SHP77 (cell line): ENCODE measurements at places on chromosomes 3 and 15.

GRCh38 chr15:39869254-39869653, 50.8 kb downstream of the GPR176 start:
- DNase-seq: peak; percentile 75

DNA sequence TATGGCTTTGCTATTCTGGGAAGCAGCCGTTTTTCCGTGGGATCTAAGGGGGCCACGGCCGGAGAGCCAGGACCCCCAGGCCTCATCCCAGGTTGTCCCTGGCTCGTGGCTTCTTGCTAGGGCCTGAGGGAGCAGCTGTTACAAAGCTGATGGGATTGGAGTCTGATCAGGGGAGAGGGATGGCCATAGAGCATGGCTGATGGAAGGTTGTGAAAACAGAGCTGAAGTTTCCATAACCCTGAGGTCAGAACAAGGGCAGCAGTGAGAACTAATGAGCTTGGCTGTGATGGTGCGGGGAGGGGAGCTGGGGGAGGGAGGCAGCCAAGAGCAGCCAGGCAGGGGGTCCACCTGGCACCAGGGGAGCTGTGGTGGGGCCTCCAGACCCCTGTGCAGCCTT, 63.0 kb downstream of the LINGO1 start:
- DNase-seq: peak; percentile 30

GRCh38 chr3:129286081-129286480, 7.4 kb downstream of the HMCES start:
- no peak for DNase-seq

DNA sequence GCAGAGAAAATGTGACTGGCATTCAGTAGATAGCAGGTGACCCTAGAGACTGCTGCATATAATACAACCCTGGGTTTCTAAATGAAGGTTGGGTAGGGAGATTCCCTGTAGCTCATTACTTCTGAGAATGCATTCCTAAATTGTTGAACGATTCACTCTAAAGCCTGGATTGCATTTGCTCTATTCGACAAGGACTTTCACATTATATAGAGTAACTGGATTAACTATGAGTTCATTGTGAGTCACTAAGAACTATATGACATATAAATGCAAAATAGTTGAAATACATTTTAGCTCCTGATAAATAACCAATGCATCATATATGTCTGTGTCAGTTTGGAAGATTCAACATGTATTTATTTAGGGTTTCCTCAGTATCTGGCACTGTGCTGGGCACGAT, 294.7 kb upstream of the CCDC54 start:
- DNase-seq: no peak

DNA sequence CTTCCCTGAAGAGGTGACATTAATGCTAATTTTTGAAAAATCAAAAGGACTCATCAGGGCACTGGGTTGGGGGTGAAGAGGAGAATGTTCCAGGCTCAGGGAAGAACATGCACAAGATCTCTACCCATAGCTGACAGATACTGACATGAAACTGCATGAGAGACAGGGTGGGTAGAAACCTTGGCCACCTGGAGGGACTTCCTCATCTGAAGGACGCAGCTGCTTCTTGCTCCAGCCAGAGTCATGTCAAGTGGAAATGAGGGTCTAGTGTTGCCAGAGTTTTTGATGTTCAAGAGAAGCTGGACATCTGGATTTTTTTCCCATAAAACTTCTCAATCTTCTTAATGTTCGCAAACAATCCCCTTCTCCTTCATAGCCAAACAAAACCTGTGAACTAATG, 29.7 kb downstream of the AMOTL2 start:
- DNase-seq: no peak

DNA sequence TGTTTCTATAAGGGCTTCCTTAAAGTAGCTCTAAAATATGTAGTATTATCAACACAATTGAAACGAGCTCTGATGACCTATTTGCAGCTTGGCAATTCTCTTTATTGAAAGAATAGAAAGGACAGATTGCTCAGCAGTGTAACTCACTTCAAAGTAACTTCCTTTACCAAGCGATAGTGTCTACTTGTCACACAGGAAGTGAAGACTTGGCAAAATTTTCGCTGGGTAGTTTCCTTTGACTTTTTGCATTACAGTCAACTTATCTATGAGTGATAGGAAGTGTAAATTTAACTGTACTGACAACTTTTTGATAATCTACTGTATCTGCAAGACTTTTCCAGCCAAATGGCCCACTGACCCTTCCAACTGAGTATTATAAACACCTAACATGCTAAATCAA, 22.8 kb downstream of the SLC9A9 start:
- DNase-seq: no peak

GRCh38 chr15:92652576-92652966, 3.0 kb downstream of the FAM174B start:
- no peak for DNase-seq

- peak; percentile 47 for DNase-seq
These were observed 215.5 kb upstream of the KCNMB2 start for GRCh38 chr3:178320456-178321351.

- no peak for DNase-seq
These were observed 91.7 kb upstream of the PDZRN3 start for GRCh38 chr3:73716418-73716817.

DNA sequence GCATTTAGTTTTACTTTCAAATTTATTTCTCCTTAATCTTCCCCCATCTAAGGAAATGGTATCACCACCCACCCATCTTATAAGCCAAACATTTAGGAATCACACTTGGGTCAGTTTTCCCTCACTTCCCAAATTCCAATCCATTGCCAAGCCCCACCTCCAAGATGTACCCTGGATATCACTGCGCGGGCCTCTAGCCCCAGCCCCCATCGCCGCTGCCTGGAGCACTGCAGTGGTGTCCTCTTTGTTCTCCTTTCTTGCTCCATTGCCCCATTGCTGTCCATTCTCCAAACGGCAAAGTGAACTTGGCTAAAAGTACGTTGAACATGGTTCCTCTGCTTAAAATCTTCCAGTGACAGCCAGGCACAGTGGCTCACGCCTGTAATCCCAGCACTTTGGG, 267.8 kb downstream of the SHOX2 start:
- DNase-seq: no peak

DNA sequence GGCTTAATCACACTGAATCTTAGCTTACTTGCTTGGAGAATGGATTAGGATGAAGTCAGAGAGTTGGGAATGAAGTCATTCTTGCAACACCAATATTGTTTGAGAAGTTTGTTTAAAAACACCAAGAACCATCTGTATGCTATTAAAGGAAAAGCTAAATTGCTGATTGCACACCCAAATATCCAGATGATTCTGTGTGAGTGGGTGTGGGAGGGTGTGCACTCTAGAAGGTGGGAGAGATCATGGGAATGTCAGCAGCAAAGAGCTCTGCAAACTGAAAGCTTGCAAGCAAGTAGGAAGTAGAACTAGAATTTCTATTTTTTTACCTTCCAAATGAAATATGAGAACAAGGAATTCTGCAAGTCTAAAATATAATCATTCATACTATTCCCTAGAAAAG, 364.9 kb downstream of the NR2F2 start:
- DNase-seq: no peak

- DNase-seq: no peak
These were observed 21.3 kb downstream of the MME start for GRCh38 chr3:155101398-155101797.

DNA sequence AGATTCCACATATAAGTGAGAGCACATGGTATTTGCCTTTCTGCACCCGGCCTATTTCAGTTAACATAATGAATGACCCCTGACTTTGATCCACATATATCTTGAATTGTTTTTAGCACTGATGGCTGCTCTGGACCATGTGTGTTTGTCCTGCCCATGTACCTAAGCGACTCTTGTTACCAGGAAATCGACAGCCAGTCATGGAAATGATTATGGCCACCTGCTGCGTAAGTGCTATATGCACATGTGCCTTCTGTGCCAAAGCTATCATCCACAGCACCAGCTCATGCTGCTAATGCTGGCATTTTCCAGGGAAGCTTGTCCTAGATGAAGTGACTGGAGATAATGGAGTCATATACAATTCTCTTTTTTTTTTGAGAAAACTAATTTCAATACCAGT, 103.7 kb downstream of the PEX5L start:
- DNase-seq: peak; percentile 94

DNA sequence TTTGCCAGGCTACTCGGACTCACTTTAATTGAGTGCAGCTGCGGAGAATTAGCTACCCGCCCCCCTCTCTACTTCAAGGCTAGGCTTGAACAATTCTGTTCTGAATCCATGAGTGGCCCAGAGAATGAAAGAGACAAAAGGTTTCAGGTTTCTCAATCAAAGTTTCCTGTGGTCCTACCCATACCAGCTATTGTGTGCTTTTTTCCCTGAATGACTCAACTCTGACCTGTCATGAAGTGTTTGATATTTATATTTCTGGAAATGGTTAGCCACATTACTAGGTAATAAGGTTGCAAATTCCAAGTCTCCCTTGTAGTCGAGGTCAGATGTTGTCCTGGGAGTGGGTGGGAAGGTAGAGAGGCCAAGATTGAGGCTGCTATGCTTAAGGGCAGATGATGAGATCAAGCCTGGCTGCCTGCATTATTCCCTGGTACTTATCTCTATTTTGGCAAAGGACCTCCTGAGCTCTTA, 392.7 kb upstream of the TBL1XR1 start:
- peak; percentile 60 for DNase-seq

DNA sequence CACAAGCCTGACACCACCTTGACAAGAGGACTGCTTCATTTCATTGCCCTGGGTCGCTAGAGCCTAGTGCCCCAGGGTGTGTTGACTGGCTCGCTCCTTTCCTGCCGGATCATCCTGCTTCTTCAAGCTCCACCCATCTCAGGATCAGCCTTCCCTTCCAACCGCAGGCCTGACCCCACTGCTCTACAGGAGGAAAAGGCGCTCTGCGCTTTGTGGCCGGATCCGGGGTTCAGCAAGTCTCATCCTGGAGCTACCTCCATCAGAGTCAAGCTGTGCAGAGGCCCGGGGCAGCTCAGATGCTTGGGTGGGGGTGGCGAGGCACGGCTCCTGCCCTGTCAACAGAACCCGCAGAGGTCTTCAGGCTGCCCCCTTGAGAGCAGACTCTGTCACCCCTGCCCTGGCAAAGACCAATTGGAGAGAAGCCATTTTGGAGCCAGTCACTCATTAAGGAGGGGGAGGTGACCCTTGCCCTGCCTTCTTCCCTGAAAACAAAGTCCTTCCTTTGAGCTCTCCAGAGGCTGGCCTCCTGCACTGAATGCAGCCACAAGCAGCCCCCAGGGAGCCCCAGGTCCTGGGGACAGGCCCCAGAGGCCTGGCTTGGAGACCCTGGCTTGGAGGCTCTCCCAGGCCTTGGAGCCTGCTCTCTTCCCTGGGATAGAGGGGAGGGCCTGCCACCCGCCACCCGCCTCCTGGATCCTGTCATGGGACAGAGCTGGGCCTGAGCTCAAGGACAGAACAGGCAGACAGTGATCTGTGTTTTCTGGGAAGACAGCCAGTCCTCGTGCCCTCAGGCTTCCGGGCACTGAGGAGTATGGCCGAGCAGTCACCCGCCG, 80.3 kb downstream of the CPN2 start:
- DNase-seq: no peak

DNA sequence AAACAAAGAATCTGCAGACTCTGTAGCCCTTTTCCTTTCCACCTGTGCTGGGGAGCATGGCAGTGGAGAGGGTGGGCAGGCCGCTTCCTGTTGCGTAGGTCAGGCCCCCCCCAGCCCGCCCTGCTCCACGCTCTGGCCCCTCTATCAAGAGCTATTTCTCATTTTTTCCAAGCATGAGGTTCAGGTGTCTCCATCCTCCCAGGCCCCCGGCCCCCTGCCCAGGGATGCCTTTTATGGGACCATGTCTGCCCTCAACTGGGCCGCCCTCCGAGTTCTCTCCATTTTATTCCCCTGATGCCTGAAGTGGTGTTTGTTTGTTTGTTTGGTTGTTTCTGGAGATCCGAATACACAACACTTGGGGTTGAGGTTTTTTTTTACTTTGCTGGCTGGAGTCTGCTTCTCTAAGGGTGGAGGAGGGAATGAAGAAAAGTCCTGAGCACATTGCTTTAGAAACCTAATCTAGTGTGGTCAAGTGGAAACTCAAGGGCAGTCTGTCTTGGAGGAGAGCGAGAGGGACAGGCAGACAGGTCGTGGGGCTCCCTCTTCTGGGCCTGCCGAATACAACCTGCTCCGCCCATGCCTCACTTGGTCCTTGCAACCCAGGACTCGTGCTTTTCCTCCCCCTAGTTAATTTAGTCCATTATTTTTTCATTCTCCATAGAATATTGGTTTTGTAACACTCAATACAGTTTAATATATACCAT, 176.5 kb upstream of the LYSMD4 start:
- no peak for DNase-seq

DNA sequence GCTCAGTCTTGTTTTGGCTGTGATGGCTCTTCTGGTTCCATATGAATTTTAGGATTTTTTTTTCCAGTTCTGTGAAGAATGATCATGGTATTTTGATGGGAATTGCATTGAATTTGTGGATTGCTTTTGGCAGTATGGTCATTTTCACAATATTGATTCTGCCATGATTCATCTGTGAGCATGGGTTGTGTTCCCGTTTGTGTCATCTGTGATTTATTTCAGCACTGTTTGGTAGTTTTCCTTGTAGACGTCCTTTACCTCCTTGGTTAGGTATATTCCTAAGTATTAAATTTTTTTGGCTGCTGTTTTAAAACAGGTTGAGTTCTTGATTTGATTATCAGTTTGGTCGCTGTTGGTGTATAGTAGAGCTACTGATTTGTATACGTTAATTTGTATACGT, 18.5 kb downstream of the TCF12 start:
- DNase-seq: no peak

DNA sequence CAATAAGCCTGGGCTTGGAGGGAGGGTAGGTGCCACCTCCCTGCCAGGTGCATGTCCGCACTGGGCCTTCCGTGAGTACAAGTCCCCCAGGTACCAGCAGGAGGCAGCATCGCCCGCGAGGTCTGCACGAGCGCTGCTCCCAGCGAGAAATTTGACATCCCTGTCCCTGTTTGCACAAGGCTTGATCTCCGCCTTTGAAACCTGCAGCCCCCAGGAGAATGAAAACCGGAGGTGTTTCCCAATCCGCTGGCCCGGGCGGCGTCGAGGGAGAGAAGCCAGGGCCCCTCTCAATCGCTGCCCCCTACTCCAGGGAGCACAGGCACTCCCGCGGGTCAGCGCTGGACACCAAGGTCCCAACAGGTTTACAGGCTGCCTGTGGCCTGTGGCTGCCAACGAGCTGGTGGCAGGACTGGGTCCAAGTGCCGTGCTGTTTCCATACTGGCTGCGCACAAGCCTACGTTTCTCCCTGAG, 961 bp downstream of the HAPLN3 start:
- no peak for DNase-seq

DNA sequence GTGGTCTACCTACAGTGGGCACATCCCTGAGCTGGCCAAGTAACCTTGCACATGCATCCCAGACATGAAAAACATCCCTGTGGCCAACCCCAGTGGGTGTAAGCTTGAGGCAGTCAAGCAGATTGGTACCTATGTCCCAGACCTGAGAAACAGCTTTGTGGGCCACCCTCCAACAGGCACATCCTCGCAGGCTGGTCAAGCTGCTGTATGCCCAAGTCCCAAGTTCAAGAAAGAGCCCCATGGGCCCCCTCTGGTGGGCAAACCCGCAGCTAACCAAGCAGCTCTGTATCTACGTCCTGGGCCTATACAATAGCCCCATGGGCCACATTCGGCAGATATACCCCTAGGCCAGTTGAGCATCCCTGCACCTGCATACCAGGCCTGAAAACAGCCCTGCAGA, 186.3 kb upstream of the GPR149 start:
- no peak for DNase-seq
